Dermis microvascular lymphatic vessel endothelial cell (primary cell): ENCODE measurements at places on chromosomes 5 and 9. TPM values are rescaled to one million over a fixed set of nuclear protein-coding genes. Genes with fewer than 3 reads are reported as not detected.
A peak's percentile ranks its signal among the peaks of the same experiment; 100 is the strongest.

The ISL1 gene
- not detected in 2 replicates for total RNA-seq

DNA sequence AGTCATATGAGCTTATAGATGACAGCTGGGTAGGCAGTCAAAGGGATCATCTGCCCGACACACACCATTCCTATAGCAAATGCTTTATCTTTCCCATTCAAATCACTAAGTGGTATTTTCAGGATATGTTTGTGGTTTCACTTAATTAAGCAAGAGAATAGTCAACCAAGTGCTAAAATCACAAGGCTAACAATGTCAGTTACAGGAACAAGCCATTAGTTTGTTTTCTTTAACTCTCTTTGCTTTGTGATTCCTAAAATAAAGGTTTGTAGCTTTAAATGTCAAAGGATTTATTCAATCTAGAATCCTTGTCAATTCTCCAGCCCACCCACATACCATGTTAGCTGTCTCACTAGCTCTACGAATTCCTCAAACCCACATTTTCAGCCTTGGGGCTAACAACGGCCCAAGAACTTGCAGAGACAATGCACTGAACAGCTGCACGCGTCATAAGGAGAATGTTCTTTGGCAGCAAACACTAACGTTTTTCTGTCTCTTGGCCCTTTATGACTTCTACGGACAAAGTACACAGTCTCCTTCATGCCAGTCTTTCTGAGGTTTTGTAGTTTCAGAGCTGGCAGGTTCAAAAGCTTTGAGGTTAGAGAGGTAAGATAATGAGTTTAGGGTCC lies 56.6 kb downstream of the ELAVL2 start:
- no peak for DNase-seq

The SHC3 gene
- total RNA-seq = 0.13 and 0.25 TPM in 2 replicates

- no peak for DNase-seq
These were observed 134.0 kb downstream of the RXRA start for GRCh38 chr9:134460206-134460605.

- DNase-seq = no peak
These were observed 24.6 kb downstream of the SELENOP start for GRCh38 chr5:42787073-42787472.

The MFAP3 gene
- 113 and 138 TPM in 2 replicates for total RNA-seq

DNA sequence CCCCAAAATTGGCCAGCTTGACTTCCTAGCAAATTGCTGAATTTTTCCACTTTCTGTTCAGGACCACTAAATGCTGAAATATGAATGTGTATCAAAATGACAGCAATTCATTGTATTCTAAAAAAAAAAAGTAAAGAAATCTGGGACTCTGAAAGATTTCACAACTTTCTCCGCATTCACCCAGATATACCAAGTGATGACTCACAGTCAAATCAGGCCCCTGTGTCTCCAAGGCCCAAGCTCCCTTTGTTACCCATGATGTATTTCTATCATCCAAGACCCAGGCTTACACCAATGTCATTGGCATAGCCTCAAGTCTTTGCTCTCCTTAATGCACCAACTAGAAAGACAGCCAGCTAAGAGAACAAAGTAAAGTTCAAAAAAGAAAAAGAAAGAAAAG lies 493.9 kb downstream of the NTRK2 start:
- no peak for DNase-seq

DNA sequence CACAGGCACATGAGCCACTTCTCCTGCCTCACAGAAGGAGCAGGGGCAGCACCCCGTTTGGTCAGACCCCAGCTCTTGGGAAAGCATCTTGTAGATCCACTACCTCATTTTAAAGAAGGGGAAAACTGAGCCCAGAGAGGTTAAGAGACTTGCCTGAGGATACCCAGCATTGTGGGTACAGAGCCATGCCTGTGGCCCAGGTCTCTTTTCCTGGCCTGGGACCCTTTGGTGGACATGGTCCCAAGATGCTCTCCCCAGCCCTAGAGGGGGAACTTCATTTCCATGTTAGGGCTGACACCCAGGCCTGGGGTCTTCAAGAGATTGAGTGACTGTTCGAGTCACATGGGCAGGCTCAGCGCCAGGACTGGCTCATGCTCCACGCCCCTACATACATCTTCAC lies 64.2 kb downstream of the NEK6 start:
- DNase-seq = no peak

The ACTBL2 gene
- not detected in 2 replicates for total RNA-seq

DNA sequence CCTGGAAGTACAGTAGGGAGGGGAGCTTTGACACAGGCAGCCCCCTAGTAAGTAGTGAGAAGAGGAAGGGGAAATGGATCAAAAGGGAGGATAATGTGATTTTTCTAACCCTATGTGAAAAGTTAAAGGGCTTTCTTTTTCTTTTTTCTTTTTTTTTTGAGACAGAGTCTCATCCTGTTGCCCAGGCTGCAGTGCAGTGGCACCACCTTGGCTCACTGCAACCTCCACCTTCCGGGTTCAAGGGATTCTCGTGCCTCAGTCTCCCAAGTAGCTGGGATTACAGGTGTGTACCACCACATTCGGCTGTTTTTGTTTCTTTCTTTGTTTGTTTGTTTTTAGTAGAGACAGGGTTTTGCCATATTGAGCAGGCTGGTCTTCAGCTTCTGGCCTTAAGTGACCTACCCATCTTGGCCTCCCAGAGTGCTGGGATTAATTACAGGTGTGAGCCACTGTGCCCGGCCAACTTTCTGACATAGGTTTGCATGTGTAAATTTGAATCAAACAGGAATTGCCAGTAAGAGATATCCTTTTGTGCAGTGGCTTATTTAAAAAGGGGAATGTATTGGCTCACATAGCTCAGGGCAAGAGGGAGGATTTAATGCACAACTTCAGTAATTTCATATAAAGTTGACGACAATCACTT lies 13.4 kb upstream of the PRDM6 start:
- DNase-seq = no peak

GRCh38 chr5:115169487-115170133 lies at the start of gene TRIM36:
Gene TRIM36 (minus strand): TSS chr5:115169908. CDS start chr5:115169634, 274 bp downstream.
- DNase-seq = peak; percentile 72
